ENCODE measurements at places on chromosomes 7 and 10. TPM values are rescaled to one million over a fixed set of nuclear protein-coding genes. Genes with fewer than 3 reads are reported as not detected.

The FAM237B gene
- total RNA-seq: not detected

The C10orf67 gene
- total RNA-seq: 0.11 TPM

GRCh38 chr10:20429742-20430141 is 467.4 kb downstream of the NEBL start:
- no peaks in the 10 kb centered on the region for H3K36me3 ChIP-seq
- DNase-seq: no peak
- no peak overlapping the region for H3K27ac ChIP-seq
- H3K4me3 ChIP-seq: no peak overlapping the region
- H3K4me1 ChIP-seq: no peaks in the 10 kb centered on the region

DNA sequence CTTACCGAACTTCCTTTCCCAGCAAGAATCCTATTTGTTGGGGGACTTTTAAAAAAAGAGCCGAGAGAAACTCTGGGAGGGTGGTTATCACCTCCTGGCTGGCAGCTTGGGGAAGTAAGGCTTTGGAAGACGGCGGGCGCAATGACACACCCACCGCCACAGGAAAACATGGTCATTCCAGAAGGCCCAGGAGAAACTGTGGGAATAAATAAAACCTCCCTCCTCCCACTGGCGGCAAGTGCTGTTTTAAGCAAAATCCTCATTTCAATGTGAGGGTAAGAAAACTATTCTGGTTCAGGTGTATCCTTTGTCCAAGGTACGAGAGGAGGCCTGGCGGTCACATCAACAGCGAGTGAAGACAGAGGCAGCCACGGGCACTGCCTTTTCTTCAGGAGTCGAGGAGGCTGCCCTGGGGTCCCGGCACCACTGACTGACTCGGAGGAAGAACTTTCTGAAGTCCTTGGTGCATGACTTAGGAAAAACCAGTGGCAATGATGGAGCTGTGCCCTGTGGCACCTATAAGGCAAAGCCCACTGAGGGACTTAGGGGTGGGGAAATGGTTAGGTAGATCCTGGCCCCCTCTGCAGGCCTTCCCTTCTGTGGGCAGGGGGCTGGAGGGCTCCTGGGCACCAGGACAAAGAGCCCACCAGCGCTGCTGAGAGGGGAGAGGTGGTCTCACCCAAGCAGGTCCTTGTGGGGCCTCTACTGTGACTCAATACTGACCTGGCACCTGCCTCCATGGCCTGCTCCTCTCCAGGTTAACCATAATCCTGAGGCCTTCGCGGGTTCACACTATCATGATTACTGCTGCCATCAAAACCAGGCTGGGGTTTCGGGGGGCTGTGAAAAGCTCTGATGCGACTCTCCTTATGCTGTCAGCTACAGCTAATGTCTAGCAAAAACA is 21.4 kb downstream of the DNAJB12 start:
- no peaks in the 10 kb centered on the region for H3K27me3 ChIP-seq
- DNase-seq: no peak
- H3K27ac ChIP-seq: peak overlapping the region; percentile 95
- H3K4me3 ChIP-seq: no peak overlapping the region

- no peak overlapping the region for H3K4me3 ChIP-seq
- DNase-seq: no peak
- H3K27me3 ChIP-seq: peaks cover 13% of the 10 kb centered on the region
- H3K27ac ChIP-seq: no peak overlapping the region
Measured at GRCh38 chr7:68722044-68722443, 876.2 kb upstream of the AUTS2 start.

The OR6B1 gene
- total RNA-seq: not detected

DNA sequence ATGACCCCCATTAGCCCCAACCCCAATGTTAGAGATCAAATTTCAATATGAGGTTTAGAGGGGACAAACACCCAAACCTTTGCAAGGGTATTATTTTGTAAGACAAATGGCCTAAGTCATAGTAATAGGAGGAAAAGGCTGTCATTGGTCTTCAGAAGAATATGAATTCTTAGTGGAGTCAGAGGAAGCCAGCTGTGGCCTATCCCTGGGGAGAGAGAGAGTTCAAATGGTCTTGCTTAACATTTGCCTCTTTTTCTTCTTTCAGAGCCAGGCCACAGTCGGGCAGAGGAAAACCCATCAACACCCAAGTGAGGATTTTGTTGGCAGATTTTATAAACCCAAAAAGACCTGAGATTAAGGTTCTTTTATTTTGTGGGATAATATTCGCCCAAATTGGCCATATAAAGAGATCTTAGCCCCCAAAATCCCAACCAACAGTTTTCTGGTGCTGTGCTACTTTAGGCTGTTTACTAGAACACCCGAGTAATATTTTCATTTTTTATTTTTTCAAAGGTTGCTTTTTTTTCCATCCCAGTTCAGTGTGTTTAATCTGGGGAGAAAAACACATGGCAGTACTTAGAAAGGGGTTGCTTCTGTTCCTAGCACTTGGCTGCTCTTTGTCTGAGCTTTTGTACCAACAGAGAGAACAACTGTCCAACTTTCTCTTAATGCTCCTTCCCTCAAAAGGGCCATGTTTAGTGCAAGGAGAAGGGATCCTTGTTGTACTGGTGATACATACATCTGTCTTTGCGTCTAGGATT is 26.8 kb upstream of the ARMC3 start:
- no peak overlapping the region for H3K27ac ChIP-seq
- DNase-seq: no peak
- H3K4me3 ChIP-seq: no peak overlapping the region
- no peaks in the 10 kb centered on the region for H3K36me3 ChIP-seq
- no peaks in the 10 kb centered on the region for H3K27me3 ChIP-seq
- no peaks in the 10 kb centered on the region for H3K4me1 ChIP-seq

The CPN1 gene
- total RNA-seq: not detected

DNA sequence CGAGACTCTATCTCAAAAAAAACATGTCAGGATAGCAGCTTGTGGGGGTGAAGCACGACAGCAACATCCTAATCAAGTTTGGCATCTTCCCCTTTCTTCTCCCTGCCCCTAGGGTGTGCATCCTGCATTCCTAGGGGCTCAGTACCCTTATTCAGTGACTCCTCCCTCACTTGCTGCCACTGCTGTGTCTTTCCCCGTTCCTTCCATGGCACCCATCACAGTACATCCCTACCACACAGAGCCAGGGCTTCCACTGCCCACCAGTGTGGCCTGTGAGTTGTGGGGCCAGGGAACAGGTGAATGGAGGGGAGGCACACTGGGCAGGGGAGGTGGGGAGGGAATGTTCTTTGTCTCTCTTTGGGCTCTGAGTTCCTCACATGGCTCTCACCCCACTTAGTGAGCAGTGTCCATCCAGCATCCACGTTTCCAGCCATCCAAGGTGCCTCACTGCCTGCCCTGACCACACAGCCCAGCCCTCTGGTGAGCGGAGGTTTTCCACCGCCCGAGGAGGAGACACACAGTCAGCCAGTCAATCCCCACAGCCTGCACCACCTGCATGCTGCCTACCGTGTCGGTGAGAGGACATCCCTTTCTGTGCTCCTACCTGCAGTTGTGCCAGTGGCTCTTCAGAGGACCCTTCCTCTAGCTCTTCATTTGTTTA is 11.4 kb downstream of the NDST2 start:
- H3K27me3 ChIP-seq: no peaks in the 10 kb centered on the region
- peaks cover 34% of the 10 kb centered on the region for H3K36me3 ChIP-seq
- H3K4me3 ChIP-seq: no peak overlapping the region
- H3K4me1 ChIP-seq: no peaks in the 10 kb centered on the region
- no peak overlapping the region for H3K27ac ChIP-seq

The CD36 gene
- total RNA-seq: 1.1 TPM

The DDC gene
- total RNA-seq: not detected

- no peaks in the 10 kb centered on the region for H3K36me3 ChIP-seq
- no peak for DNase-seq
- peaks cover 10% of the 10 kb centered on the region for H3K4me1 ChIP-seq
- no peak overlapping the region for H3K27ac ChIP-seq
Measured at GRCh38 chr10:114081911-114082583, 38.4 kb downstream of the ADRB1 start.

DNA sequence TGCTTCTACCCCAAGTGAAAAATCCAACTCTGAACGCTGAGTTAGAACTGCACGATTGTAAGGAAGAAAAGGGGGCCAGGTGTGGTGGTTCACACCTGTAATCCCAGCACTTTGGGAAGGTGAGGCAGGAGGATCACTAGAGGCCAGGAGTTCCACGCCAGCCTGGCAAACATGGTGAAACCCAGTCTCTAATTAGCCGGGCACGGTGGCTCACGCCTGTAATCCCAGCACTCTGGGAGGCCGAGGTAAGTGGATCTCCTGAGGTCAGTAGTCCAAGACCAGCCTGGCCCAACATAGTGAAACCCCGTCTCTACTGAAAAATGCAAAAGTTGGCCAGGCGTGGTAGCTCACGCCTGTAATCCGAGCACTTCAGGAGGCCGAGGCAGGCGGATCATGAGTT is 9.0 kb downstream of the GUSB start:
- H3K4me3 ChIP-seq: no peak overlapping the region
- H3K27ac ChIP-seq: no peak overlapping the region
- no peaks in the 10 kb centered on the region for H3K27me3 ChIP-seq

GRCh38 chr7:75532639-75533038 is 40.5 kb downstream of the SPDYE5 start:
- H3K4me1 ChIP-seq: no peaks in the 10 kb centered on the region
- DNase-seq: no peak
- no peak overlapping the region for H3K4me3 ChIP-seq

The SLC29A4 gene
- 28.3 TPM for total RNA-seq

- no peaks in the 10 kb centered on the region for H3K27me3 ChIP-seq
- no peak for DNase-seq
- no peaks in the 10 kb centered on the region for H3K36me3 ChIP-seq
- no peak overlapping the region for H3K27ac ChIP-seq
- no peak overlapping the region for H3K4me3 ChIP-seq
Measured at GRCh38 chr7:80362677-80363076, 149.2 kb downstream of the GNAT3 start.

The TRIM74 gene
- 2.0 TPM for total RNA-seq

- H3K4me1 ChIP-seq: peaks cover 14% of the 10 kb centered on the region
- no peak for DNase-seq
- H3K27ac ChIP-seq: no peak overlapping the region
Measured at GRCh38 chr7:106070567-106071254, 41.4 kb downstream of the SYPL1 start.

The PNLIPRP2 gene
- not detected for total RNA-seq

DNA sequence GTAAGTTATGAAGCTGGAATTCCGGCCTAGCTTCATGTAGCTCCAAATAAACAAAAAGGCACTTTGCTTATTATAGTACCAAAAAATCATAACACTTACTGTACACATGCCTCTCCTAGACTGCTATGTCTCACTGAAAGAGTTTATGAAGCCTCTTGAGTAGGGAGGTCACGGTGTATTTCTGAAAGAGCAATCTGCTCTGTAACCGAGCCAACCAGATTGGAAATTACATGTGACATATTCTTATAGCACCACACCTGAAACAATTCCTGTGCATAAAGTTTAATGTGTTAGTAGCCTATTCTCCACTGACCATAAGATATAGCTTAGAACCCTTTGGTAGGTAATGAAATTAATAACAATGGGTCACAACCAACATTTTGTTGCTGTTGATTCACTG is 1.3 kb upstream of the FAM3C start:
- H3K36me3 ChIP-seq: no peaks in the 10 kb centered on the region
- H3K27me3 ChIP-seq: no peaks in the 10 kb centered on the region
- no peak for DNase-seq
- no peak overlapping the region for H3K27ac ChIP-seq
- H3K4me1 ChIP-seq: no peaks in the 10 kb centered on the region

The CYP3A7 gene
- not detected for total RNA-seq

DNA sequence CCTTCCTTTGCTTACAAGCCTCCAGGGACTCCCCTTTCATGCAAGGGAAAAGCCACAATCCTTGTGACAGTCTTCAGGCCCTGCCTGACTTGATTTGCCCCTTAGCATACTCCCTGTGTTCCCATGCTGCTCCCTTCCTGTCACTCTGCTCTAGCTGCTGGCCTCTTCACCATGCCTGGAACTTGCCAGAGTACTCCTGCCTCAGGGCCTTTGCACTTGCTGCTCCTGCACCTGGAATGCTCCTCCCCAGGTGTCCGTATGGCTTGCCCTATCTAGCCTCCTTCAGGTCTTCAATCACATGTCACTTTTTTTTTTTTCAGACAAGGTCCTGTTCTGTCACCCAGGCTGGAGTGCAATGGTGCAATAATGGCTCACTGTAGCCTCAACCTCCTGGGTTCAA is 22.8 kb upstream of the GOLGA7B start:
- no peaks in the 10 kb centered on the region for H3K27me3 ChIP-seq
- DNase-seq: no peak
- H3K4me3 ChIP-seq: no peak overlapping the region
- H3K4me1 ChIP-seq: no peaks in the 10 kb centered on the region
- H3K36me3 ChIP-seq: no peaks in the 10 kb centered on the region
- no peak overlapping the region for H3K27ac ChIP-seq

- no peaks in the 10 kb centered on the region for H3K4me1 ChIP-seq
- H3K27me3 ChIP-seq: no peaks in the 10 kb centered on the region
- no peak overlapping the region for H3K27ac ChIP-seq
Measured at GRCh38 chr7:91306266-91306665, 42.0 kb downstream of the FZD1 start.

- no peak overlapping the region for H3K4me3 ChIP-seq
- H3K36me3 ChIP-seq: no peaks in the 10 kb centered on the region
- no peak overlapping the region for H3K27ac ChIP-seq
Measured at GRCh38 chr7:84492098-84493034, 297.8 kb upstream of the SEMA3A start.

- DNase-seq: no peak
- H3K27ac ChIP-seq: no peak overlapping the region
- H3K4me3 ChIP-seq: no peak overlapping the region
- peaks cover 4% of the 10 kb centered on the region for H3K4me1 ChIP-seq
- peaks cover 28% of the 10 kb centered on the region for H3K36me3 ChIP-seq
- H3K27me3 ChIP-seq: no peaks in the 10 kb centered on the region
Measured at GRCh38 chr7:100676501-100677306, 3.2 kb downstream of the GNB2 start.

The MUC3A gene
- total RNA-seq: not detected

DNA sequence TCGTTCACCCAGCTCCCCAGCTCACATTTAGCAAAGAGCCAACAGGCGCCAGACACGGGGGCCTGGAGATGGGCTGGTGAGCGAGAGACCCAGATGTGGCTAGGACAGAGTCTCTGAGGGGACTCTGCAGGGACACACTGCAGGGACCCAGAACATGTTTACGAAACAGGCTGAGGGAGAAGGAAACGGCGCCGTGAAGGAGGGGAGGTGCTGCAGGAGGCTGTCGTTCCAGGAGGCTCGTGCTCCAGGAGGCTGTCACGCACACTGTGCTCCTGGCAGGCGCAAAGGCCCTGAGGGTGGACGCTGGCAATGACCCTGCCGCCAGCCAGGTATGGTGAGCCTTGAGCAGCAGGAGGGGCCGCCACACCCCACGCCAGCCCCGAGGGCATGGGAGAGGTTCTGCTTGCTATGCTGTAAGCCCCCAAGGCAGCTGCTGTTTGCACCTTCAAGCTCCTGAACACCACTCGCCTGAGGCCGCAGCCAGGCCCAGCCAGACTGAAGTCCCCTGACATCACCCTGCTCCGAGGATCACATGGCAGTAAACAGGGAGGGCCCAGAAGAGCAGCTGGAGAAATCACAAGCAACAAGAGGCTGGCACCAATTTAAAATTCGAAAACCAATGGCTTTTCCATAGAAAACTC is 27.3 kb downstream of the ADAP1 start:
- no peak overlapping the region for H3K4me3 ChIP-seq
- H3K27ac ChIP-seq: no peak overlapping the region
- H3K36me3 ChIP-seq: no peaks in the 10 kb centered on the region
- no peak for DNase-seq
- H3K27me3 ChIP-seq: no peaks in the 10 kb centered on the region
- H3K4me1 ChIP-seq: no peaks in the 10 kb centered on the region

All from cardiac muscle cell (in vitro differentiated cells and primary cell).